ENCODE measurements at places on chromosomes 6 and 20. TPM values are rescaled to one million over a fixed set of nuclear protein-coding genes. Genes with fewer than 3 reads are reported as not detected.

DNA sequence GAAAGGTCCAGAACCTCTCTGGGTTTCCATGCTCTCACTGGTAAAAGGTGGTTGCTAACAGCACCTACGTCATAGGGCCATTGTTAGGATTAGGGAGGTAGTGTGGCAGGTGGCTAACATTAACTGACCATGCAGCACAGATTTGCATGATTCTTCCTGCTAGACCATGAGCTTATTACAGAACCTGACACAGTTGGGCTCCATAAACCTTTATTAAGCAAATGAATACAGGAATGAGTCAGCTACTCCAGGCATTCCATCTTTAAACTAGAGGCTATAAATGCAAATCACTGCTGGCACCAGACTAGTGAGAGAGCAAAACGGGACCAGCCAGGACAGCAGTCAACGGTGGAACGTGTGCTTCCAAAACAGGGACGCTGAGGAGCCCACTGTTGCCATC lies 440.1 kb downstream of the PTPRT start:
- no peak for DNase-seq

GRCh38 chr6:39929733-39930461 lies 4.4 kb downstream of the MOCS1 start:
- DNase-seq: no peak

DNA sequence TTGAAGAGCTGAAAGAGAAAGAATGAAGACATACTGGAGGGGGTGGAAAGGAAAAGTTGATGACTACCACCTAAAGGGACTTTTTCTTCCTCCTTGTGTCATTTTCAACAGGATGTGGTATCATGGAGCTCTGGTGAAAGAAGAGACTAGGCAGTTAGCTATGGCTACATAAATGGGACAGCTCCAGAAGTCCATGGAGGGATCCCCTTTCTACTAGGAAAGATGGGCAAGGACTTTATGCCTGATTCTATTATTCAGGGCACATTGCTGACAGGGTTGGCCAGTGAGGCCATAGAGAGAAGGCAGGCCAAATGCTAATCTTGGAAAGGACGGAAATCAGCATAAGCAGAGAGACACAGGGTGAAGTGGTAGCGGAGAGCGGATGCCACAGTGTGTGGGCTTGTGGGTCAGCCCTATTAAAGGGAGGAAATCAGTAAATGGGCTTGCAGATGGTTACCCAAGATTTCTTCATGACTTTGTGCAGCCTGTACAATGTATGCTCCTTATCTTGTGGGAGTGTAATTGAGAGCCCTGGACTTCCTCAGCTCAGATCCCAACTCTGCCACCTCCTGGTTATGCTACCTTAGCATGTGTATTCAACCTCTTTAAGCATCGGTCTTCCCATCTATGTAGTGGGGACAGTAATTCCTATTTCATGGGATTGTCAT lies 77.4 kb upstream of the TMEM170B start:
- DNase-seq: no peak

DNA sequence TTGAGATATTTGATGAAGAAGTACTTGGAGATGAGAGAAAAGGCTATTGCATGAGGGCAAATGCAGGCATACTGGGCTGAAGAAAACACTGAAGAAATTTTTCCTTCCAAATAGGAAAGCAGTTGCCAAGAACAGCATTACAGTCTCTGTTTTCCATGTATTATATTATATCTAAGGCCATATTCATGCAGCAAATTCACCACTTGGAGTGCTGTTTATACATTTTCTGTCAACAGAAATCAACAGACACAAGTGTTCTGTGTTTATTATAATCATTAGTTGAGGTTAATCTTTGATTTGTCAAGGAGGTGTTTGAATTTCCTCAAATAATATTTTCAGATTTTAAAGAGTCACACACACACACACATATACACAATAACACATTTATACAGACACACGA lies 268.8 kb upstream of the PLCB4 start:
- no peak for DNase-seq

- peak; percentile 78 for DNase-seq
These were observed 641 bp downstream of the TEAD3 start for GRCh38 chr6:35496036-35496840.

DNA sequence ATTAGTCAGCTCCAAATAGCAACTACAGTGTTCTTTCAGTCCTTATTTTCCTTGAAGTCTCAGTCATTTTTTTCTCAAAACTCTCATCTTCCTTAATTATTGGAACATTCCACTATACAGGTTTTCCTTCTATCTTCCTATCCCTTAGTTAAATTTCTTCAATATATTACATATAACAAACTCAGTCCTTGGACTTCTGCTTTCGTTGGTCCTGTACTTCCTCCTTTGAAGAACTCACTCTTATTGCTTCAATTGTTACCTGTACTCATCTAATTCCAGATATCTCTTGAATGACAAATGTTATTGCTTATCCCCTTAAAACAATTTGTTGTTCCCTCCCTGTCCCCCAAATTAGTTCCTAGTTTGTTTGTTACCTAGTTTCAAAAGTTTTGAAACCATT lies 67.7 kb upstream of the NOTCH4 start:
- DNase-seq: no peak

PRL gene
- total RNA-seq: not detected

PLCB4 gene
- 19.9 TPM for total RNA-seq

ACTL10 gene
- 1.9 TPM for total RNA-seq

DDX43 gene
- not detected for total RNA-seq

SPATS1 gene
- not detected for total RNA-seq
